ENCODE measurements at places on chromosomes 5 and 9.

DNA sequence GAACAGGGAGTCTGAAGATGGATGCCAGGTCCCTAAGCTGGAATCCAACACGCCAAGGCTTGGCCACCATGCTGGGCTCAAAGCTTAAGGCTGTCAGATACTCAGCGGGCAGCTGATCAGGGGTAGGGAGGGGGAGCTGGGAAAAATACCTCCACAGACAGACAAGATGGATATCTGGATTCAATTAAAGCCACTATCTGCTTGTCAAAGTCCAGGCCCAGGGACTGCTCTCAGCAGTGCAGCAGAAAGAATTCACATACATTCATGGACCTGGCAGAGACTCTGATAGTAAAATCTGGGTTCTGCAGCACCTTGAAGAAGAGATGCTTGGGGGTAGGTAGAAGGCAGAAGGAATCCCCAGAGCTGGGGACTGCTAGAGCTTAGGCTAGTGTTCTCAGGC lies 3.2 kb upstream of the RPP25L start:
- DNase-seq, result no peak

- DNase-seq, result no peak
Observed at GRCh38 chr9:76302947-76303550, 91.2 kb downstream of the RFK start.

DNA sequence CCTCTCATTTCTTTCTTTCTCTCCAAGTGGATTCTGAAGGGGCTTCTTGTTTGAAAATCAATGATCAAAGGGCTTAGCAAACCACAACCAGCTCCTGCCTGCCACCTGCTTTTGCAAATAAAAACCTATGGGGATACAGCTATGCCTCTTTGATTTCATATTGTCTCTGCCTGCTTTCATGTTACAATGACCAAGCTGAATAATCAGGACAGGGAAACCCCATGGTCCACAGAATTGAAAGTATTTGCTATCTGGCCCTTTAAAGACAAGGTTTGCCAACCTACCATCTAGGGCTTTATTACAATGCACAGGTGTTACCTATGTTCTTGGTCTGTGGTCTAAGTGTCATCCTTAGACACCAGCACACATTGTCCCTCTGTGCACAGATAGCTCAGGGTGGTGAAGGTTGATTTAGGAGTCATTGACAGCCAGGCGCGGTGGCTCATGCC lies 28.8 kb upstream of the PLIN2 start:
- no peak for DNase-seq

DNA sequence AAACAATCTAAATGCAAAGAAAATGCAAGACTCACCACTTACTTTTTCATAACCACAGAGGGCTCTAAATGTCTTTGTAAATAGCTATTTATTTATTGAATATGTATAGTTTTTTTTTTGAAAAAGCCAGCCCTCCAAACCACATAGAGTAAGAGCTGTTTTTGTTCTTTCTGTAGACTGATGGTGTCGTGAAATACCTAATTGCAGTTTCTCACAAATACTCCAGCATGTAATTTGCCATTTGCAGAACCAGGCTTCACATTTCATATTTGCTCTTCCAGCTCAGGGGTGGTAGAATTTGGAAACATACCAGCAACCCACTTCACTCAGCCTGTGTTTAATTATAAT lies 159.8 kb downstream of the TMC1 start:
- no peak for DNase-seq

- no peak for DNase-seq
Observed at GRCh38 chr9:107983181-107983603, 493.6 kb upstream of the KLF4 start.

DNA sequence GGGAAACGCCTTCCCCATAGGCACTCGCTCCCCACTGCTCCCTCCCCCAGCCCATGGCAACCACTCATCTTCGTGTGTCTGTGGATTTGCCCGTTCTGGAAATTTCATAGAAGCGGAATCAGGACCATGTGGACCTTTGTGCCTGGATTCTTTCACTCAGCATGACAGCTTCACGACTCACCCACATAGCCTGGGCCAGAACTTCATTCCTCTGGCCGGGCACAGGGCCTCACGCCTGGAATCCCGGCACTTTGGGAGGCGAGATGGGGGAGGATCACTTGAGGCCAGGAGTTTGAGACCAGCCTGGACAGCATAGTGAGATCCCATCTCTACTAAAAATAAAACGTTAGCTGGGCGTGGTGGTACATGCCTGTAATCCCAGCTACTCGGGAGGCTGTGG lies 12.1 kb upstream of the DIPK1B start:
- no peak for DNase-seq

DNA sequence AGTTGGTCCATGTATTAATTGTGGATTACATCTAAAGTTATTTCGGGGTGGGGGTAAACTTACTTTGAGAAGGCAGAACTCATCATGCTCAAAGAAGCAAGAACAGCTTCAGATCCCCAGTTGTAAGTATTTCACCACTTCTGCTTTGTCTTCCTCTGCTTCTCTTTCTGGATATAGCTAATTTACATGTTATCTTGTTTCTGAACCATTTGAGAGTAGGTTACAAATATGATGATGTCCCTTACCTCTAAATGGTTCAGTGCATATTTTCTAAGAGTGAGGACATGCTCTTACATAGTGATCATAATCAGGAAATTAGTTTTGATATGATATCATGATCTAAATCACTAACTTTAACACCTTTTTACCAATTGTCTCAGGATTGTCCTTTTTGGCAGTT lies 11.9 kb downstream of the TRIO start:
- DNase-seq, result no peak

DNA sequence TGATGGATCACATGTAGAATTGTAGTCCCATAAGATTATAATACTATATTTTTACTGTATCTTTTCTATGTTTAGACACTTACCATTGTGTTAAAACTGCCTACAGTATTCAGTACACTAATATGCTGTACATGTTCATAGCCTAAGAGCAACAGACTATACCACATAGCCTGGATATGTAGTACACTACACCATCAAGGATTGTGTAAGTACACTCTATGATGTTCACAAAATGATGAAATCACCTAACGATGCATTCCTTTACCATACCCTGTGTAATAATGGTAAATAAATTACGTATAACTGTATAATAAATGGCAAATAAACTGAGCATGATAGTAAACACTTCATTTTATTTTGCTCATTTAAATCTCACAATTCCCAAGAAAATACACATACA lies 60.3 kb downstream of the RICTOR start:
- DNase-seq, result no peak
